ENCODE measurements at places on chromosomes 12 and 14.

- DNase-seq, result no peak
Measured at GRCh38 chr14:65044596-65044959, 57.7 kb downstream of the MAX start.

- DNase-seq, result peak; percentile 23
Measured at GRCh38 chr14:24982472-24983155, 67.3 kb downstream of the STXBP6 start.

- DNase-seq, result no peak
Measured at GRCh38 chr14:24924544-24924943, 125.4 kb downstream of the STXBP6 start.

- DNase-seq, result no peak
Measured at GRCh38 chr12:90519285-90519684, 435.7 kb downstream of the CCER1 start.

DNA sequence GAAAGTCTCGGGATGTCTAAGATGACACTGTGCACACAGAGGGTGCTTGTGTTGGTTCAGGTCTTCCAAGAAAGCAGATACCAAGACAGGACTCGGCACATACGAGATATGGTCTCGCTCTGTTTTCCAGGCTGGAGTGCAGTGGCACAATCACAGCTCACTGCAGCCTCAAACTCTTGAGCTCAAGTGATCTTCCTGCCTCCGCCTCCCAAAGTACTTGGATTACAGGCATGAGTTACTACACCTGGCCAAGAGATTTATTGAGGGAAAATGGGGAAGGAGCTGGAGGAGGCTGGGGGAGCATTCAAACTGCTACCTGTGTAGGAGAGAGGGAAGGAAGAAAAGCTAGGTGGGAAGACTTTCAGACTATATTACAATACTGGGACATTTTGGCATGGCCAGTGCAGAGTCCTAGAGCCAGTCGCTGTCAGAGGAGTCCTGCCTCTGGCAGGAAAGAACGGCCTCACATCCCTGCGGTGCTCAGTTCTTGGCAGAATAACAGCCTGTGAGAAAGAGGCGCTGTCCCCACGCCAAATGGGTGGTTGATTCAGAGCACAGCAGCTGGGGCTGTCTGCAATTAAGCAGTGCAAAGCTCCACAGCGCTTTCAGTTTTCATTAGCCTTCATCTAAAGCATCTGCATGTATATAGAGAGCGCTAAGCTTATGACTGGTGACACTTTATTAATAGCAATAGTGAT, 18.3 kb downstream of the SLC17A8 start:
- DNase-seq, result peak; percentile 60

DNA sequence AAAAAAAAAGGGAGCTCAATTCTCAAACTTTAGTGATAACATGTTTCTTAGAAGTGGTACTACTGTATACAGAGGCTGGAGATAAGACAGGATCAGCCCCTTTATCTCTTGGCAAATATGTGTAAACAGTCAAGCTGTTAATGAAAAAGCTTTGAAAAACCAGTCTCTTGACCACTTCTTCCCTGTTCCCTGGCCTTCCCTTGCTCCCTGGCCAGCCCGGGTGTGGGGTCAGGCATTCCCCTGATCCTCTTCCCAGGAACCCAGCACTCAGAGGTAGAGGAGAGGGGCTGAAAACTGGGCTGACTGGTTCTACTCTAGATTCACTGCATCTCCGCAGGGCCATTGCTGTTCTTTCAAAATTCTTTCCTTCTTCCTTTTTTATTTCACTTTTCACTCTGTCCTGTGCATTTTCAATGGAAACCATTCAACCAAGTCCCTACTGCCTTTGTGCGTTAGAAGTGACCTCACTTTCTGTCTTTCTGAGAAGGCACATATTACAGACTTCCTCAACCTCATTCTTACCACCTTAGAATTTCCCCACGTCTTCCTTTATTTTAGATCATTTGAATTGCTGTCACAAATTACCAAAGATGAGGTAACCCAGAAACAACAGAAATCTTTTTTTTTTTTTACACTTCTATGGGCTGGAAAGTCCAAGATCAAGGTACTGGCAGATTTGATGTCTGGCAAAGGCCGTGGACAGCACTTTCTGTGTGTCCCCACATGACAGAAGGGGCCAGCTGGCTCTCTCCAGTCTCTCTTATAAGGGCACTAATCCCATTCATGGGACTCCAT, 5.7 kb downstream of the GNG2 start:
- DNase-seq, result no peak

DNA sequence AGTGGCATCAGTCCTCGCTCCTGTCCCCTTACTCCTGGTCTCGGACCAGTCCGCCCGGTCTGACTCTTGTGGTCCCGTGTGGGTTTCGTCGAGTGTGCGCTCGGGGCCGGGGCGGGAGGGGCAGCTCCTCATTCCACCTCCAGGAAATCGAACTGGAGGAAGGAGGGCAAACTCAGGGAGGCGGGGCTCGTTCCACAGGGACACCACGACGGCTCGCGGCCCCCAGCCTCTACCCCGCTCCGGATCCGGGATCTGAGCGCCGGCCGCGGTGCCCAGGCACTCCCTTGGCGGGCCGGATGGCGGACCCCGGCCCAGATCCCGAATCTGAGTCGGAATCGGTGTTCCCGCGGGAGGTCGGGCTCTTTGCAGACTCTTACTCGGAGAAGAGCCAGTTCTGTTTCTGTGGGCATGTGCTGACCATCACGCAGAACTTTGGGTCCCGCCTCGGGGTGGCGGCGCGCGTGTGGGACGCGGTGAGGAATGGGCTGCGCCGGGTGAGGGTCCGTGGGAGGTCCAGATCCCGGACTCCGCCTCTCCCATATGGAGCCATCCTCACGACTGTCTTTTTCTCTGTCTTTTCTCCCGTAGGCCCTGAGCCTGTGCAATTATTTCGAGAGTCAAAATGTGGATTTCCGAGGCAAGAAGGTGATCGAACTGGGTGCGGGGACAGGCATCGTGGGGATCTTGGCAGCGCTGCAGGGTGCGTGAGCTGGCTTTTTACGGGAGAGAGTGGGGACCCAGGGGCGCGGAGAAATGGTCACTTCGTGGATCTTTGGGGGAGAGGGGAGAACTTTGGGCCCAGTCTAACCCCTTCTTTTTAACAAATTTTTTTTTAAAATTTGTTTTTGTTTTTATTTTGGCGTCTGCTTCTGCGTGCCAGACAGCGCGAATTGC, at the start of gene EEF1AKMT3:
EEF1AKMT3 (plus strand) TSS at position 186 of the 894 bp plus-strand sequence; CDS start at position 297, 111 bp downstream.
- DNase-seq, result peak; percentile 83

GRCh38 chr14:103899833-103900232, 28.4 kb upstream of the TDRD9 start:
- DNase-seq, result no peak

DNA sequence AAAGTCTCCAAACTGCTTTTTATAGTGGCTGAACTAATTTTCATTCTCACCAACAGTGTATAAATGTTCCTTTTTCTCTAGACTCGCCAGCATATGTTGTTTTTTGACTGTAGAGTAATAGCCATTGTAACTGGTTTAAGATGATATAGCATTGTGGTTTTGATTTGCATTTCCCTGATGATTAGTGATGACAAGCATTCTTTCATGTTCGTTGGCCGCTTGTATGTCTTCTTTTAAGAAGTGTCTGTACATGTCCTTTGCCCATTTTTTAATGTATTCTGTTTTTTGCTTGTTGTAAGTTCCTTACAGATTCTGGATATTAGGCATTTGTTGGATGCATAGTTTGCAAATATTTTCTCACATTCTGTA, 404.9 kb downstream of the FLRT2 start:
- no peak for DNase-seq

GRCh38 chr12:3417937-3418462, 73.0 kb upstream of the PRMT8 start:
- DNase-seq, result no peak

- no peak for DNase-seq
Measured at GRCh38 chr14:89233184-89233583, 183.8 kb downstream of the FOXN3 start.

DNA sequence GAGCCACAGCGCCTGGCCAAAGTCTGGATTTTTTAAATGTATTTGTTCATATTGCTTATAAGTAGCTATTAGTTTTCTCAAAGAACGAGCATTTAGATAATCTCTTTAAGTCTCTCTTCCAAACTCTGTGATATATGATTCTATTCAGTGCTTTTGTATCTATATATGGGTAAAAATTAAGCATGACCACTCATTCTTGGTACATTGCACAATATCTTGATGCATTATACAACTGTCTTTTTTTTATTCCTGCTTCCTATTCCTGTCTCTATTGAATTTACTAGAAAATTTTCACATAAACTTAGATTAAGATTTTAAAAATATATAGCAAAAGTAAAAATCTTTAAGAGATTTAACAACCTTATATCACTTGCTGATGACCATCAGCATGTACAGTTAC, 29.1 kb downstream of the SOCS2 start:
- no peak for DNase-seq

- no peak for DNase-seq
Measured at GRCh38 chr12:13250416-13250815, 53.9 kb downstream of the EMP1 start.

- no peak for DNase-seq
Measured at GRCh38 chr14:31921721-31922120, 155.4 kb upstream of the ARHGAP5 start.

GRCh38 chr14:48726080-48726642, 860.0 kb downstream of the RPS29 start:
- no peak for DNase-seq

GRCh38 chr12:11949738-11950411, 120.9 kb upstream of the BCL2L14 start:
- DNase-seq, result peak; percentile 41

- DNase-seq, result no peak
Measured at GRCh38 chr12:110726028-110726427, 16.7 kb downstream of the PPP1CC start.

- DNase-seq, result no peak
Measured at GRCh38 chr14:68987653-68988036, 8.5 kb upstream of the ACTN1 start.

DNA sequence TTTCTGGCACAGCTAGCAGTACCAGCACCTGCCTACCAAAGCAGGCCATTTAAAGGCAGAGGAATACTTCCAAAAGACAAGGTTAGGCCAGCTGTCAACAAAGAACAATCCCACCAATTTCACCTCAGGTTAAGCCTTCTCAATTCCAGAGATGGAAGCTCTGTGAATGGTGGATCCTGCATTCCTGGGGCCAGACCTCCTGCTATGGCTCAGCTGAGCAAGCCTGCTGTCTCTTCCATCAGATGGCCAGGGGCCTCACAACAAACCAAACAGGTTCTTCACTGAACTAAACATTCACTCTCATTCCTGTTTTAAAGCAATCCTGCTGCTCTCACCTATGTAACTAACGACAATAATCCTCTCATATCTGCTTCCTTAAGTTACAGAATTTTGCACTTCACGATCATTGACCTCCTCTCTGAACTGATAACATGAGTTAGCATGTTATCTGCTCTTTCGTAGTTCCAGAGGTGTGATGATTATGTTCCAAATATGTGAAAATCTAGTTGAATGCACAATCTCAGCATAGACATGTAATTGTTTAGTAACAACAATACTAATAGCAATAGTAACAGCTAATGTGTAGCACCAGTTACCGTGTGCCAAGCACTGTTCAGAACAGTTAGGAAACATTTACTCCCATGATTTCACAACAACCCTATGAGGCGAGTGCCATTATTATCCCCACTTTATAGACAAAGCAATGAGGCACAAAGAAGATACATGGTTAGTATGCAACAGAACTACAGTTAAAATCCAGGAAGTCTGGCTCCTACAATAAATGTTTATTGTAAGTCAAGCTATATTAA, 73.2 kb downstream of the SLC2A13 start:
- no peak for DNase-seq

DNA sequence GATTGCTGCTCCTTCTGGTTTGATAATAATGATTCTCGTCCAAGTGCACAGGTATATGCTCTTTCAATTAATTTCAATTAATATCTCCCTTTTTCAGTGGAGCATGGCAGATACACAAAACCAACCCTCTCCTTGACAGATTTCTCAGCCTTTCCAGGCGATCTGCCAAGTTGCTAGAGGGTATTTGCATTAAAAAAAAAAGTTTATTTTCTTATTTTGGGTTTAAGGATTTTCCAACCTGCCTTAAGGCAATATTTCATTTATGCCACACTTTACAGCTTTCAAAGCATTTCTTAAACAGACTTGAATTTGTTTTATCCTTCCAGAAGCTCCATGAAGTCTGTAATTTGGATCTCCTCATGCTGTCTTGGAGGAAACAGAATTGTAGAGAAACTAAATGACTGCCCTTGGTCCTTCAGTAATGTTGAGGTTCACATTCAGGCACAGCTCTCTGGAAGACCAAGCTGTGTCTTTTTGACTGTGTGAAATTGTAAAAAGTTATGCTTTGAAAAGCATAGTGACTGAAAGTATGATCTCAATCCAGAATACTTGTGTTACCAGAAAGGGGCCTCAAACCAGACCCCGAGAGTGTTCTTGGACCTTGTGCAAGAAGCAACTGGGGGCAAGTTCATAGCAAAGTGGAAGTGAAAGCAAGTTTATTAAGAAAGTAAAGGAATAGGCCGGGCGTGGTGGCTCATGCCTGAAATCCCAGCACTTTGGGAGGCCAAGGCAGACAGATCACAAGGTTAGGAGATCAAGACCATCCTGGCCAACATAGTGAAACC, 2.3 kb downstream of the DGLUCY start:
- no peak for DNase-seq

DNA sequence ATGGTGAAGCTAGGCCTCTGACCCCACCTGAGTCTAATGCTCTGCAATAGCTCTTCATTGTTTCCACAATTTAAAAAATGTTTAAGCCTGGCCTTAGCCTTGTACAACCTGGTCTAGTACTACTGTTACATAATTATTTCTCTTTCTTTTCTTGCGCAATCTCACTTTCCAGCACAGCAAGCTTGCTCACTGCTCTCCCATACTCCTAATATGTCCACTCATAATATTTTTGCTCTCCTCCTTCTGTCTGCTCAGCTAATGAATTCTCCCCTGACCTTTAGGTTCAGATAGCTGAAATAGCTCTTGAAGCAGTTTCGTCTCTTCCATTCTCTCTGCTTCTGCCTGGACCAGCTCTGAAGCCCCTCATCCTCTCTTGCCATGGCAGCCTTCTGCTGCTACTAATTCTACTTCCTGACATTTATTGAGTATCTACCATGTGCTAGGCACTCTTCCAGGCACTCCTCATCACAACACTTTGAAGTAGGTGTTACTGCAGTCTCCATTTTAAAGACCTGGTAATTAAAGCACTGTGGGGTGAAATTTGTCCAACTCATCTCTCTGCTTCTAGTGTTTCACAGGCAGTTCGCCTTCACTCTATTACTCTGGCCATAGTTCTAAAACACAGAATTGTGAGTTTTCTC, 2.8 kb upstream of the SLC48A1 start:
- DNase-seq, result no peak

GRCh38 chr12:25531502-25532052, 21.5 kb downstream of the LMNTD1 start:
- DNase-seq, result no peak

GRCh38 chr12:22625762-22626294, 857 bp downstream of the ETNK1 start:
- DNase-seq, result peak; percentile 68

Measured in NCI-H510A treated with DMSO at 0.1 percent for 48 hours (cell line).